Activated gamma-delta T cell treated with anti-CD3 and anti-CD28 coated beads, Interleukin-2, amount 50 U/mL, for 16 hours (primary cell): ENCODE measurements at places on chromosomes 2 and 18.
A peak's percentile ranks its signal among the peaks of the same experiment; 100 is the strongest.

GRCh38 chr2:44920751-44921150 lies 20.8 kb upstream of the SIX3 start:
- DNase-seq, result no peak

DNA sequence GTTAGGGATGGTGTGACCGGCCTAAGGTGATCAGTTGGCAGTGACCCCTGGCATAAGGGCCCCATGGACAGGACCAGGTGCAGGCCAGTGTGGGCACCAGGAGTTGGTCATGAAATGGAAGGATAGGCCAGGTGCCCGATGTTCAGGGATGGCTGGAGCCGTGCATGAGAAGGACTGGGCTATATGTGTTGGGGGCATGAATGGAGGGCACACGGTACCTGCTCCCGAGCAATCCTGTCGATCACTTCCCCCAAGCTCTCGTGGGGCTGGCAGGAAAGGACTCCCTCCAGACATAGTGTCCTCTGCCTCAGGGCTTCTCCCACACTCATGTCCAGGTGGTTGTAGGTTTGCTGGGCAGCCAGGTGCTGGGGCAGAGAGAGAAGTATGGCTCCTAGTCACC lies 7.6 kb downstream of the PRKAG3 start:
- no peak for DNase-seq

GRCh38 chr2:9806298-9806610 lies 37.0 kb upstream of the TAF1B start:
- no peak for DNase-seq

DNA sequence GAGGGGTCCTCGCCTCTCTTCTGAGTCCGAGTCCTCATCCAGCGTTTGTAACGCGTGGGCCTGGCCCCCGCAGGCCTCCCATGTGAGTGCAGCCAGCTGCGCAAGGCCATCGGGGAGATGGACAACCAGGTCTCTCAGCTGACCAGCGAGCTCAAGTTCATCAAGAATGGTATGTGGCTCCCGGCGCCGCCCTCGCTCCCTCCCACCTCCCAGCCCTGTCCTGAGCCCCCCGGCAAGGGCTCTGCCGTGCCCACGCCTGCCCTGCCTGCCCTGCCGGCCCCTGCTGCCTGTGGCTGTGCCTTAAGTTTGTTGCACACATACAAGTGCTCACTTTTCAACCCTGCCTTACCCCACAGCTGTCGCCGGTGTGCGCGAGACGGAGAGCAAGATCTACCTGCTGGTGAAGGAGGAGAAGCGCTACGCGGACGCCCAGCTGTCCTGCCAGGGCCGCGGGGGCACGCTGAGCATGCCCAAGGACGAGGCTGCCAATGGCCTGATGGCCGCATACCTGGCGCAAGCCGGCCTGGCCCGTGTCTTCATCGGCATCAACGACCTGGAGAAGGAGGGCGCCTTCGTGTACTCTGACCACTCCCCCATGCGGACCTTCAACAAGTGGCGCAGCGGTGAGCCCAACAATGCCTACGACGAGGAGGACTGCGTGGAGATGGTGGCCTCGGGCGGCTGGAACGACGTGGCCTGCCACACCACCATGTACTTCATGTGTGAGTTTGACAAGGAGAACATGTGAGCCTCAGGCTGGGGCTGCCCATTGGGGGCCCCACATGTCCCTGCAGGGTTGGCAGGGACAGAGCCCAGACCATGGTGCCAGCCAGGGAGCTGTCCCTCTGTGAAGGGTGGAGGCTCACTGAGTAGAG lies 14.4 kb upstream of the ALLC start:
- no peak for DNase-seq

- no peak for DNase-seq
Observed at GRCh38 chr2:9644603-9645002, 13.8 kb upstream of the YWHAQ start.

DNA sequence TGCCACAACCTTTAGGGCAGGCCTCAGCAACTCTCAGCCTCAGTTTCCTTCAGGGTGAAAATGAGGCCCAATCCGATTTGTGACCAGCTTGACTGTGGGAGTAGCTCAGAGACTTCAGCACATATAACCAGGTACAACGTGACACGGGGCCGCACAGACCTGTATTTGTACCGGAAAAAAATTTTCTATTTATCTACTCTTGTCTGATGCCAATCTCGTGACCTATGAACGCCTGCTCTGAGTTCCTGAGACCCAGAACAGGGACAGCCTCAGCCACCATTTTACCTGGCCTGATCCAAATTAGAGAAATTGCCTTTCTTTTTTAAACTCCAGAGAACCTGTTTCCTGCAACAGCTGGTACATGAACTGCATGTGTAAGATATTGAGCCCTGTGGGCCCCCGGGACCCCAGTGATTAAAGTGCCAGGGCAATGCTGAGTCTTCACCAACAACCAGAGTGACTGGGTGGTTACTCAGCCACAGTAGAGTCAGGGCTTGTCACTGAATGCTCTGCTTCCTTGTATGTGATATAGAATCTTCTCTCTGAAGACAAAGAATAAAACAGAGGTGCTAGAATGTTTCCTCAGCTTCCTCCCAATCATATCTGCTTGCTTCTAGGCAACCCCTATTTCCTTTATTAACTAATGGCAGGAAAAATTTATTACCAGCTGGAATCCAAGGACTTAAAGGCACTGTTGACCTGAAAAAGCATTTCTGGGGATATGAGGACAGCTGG lies 47.8 kb upstream of the FZD7 start:
- DNase-seq, result no peak

DNA sequence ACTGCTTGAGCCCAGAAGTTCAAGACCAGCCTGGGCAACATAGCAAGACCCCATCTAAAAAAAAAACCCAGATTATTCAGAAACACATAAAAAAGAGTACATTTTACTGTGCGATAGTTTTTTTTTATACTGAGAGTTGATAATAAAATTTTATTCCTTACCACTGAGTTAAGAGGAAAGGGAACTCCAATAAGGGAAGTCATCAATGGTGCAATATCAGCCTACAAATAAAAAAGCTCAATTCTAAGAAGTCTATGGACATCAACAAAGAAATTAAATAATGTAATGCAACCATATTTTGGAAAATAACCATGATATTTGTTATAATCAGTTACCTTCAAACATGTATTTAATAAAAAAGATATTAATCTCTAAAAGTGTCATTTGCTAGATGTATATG lies 46.6 kb downstream of the PIGN start:
- no peak for DNase-seq

- DNase-seq, result no peak
Observed at GRCh38 chr2:102143450-102143985, 972 bp downstream of the IL1R1 start.

DNA sequence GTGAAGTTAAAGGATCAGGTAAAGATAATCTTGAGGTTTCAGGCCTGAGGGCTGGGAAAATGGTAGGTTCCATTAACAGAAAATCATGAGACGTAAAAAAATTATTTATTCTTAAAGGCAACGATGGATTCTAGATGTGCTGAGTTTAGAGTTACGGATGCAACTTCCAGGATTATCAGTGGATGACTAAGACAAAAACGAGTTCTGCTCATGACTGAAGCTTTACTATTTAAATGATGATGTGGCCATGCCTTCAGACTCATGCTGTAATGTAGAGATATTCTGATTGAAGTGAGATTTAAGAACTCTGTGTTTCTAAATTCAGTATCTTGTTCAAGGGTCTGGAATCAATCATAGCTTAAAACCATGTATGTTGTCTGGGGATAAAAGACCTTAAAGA lies 5.0 kb downstream of the TMEM237 start:
- no peak for DNase-seq

GRCh38 chr2:61775956-61776570 lies 77.8 kb downstream of the FAM161A start:
- no peak for DNase-seq

GRCh38 chr18:56083523-56084287 lies 495.7 kb upstream of the TCF4 start:
- DNase-seq, result no peak

DNA sequence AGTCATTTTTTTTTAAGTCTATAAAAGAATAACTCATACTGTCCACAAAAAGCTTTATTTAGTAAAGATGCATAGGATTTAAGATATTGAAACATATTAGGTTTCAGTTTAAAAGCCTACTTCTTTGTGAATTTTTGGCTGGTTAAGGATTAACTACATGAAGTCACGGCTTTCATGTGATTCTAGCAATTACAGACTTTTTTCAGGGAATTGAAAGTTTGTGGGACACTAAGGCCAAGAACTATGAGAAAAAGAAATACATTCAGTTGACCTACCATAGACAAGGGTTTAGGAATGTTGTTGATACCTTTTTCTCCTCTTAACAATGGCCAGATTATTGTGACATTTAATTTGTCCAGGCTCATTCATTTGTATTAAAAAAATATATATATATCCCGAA lies 109.3 kb downstream of the MEIS1 start:
- no peak for DNase-seq

- no peak for DNase-seq
Observed at GRCh38 chr2:131835621-131836091, 308.0 kb downstream of the CCDC74A start.

DNA sequence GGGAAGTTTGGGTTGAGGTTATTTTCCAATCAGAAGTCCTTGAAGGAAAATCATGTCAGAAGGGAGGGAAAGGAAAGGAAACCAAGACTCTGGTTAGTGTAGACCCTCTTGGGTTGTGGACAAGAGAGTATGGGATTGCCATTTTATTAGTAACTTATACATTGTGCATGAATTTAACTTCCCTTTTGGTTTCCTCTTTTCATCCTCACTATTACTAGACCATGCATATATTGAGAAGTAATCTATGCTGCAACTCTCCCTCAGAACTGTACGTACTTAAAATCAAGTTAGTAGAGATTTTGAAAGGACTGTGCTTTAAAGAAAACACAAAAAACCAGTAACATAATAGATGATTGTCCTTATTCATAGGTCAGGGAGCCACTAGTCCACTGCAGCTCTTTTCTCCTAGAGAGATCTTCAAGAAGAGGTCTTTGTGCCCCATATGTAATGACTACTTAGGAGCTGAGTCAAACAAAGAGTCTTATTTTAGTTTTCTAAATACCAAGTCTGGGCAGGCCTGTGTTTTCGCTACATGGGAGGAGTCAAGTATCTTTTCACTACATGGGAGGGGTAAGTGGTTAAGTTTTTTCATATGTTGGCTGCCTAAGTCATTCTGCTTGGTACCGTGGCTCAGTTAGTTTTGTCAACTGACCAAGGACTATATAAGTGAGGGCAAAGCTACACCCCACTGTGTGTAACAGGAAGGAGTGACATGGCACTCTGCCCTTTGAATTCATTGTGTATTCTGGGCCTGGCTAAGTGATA lies 25.2 kb upstream of the FAM117B start:
- DNase-seq, result no peak

DNA sequence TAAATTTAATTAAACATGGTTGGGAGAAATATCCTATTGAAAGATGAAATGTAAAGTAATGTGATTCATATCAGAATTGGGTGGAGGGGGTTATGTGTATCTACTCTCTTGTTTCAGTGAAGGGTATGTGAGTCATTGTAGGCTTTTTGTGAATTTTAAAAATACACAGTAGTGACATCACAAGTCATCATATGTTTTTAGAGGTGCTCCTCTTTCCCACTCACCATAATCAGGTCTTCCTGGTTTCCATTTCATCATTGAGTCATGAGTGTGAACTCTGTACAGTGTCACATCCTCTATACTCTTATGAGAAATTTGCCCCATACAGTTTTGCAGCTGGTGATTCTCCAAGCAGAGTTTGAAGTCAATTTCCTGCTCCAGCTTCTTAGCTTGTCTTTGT lies 18.8 kb downstream of the FSIP2 start:
- DNase-seq, result no peak

- no peak for DNase-seq
Observed at GRCh38 chr2:49714454-49714853, 560.1 kb upstream of the FSHR start.

DNA sequence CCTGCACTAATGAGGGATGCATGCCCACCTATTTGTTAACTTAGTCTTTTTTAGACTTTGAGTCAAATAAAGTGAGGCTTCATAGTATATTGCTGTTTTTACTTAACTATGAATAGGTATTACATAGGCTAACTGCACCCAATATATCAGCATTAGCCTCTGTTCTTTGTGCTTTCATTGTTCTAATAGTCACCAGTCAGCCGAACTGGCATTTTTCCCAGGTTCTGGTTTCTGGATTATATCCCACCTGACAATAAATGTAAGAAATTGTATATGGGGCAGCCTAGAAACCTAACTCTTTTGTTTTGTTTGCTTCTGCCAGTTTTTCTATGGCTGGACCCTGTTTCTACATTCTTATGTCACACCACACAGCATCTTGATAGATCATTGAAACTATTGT lies 1672.4 kb upstream of the LRRTM1 start:
- DNase-seq, result no peak

GRCh38 chr2:18548621-18549020 lies 11.8 kb downstream of the RDH14 start:
- no peak for DNase-seq

GRCh38 chr18:79526468-79527460 lies 131.0 kb downstream of the NFATC1 start:
- DNase-seq, result no peak

GRCh38 chr2:213157242-213157641 lies 5.8 kb upstream of the IKZF2 start:
- DNase-seq, result no peak

- no peak for DNase-seq
Observed at GRCh38 chr2:125386074-125386473, 1269.9 kb upstream of the GYPC start.

GRCh38 chr2:2993172-2993692 lies 384.4 kb downstream of the EIPR1 start:
- no peak for DNase-seq

DNA sequence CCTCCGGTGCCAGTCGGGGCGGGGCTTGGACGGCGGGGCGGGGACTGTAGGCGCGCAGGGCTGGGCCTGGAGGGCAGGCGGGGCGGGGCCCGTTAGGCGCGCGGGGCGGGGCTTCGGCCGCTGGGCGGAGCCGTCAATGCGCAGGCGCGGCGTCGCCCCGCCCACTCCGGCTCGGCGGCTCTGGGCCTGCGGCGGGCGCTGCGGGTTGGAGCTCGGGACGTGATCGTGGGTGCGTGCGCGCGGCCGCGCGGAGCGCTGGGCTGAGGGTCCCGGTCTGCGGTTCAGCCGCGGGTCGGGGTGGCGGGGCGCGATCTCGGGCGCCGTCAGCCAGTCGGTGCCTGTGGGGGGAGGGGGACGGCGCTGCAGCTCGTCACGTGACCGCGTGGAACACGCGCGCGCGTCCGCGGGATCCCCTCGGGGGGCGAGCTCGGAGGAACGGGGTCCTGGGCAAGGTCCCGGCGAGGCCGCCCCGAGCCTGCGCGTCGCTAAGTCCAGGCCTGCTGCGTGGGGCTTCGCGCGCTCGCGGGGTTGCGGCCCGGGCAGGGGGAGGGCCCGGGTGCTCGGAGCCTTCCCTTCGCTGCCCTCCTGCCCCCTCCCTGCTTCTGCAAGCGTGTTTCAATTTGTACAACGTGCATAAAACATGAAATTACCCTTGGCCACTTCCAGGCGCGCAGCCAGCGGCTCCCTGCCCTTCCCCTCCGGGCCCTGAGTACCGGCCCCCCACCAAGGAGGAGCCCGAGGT lies at the start of gene D2HGDH:
Gene D2HGDH, plus strand, starts transcription at position 164 of the 742 bp plus-strand sequence. CDS start 595 bp downstream, outside the sequence.
- DNase-seq, result peak; percentile 90
